ENCODE measurements at places on chromosomes 1 and 21.
A peak's percentile ranks its signal among the peaks of the same experiment; 100 is the strongest.

GRCh38 chr1:10586125-10586524, 111.4 kb downstream of the PEX14 start:
- no peak for DNase-seq

GRCh38 chr1:158999316-159000069, 10.2 kb upstream of the IFI16 start:
- no peak for DNase-seq

- no peak for DNase-seq
Observed at GRCh38 chr1:46401964-46402626, 8.0 kb downstream of the FAAH start.

DNA sequence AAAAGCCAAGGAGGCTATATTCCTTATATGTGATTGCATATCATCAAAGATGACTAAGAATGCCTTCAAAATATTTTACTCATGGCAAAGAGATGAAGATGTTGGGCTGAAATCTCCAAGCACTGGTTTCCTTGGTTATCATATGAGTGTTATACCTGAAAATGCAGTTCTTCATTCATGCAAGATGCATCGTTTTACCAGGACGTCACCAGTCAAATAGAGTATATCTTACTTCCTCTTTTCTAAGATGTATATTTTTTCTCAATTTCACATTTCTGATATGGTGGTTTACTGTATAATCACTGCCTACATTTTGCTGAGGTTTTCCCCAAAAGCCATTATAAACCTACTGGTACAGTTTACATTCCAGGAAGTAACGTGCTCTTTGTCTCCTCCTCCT, 1085.7 kb downstream of the NCAM2 start:
- no peak for DNase-seq

DNA sequence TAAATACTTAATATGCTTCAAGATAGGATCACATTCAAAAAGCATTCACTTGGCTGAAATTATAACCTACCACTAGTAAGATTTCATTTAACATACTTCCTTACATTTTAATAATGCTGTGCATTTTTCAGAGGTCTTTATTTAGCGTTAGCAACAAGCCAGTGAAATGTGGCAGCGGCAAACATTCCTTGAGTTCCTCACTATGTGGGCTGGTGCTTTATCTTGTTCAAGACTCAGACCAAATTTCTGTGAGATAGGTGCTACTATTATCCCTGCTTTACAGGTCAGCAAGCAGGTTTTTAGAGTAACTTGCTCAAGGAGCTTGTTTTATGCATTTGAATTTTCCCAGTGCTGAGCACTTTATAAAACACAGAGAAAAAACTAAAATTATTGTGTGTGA, 132.7 kb downstream of the PLPPR4 start:
- no peak for DNase-seq

GRCh38 chr1:79040424-79041082, 34.0 kb upstream of the ADGRL4 start:
- DNase-seq, result no peak

GRCh38 chr1:44523593-44524591, 118.8 kb downstream of the RNF220 start:
- DNase-seq, result no peak

DNA sequence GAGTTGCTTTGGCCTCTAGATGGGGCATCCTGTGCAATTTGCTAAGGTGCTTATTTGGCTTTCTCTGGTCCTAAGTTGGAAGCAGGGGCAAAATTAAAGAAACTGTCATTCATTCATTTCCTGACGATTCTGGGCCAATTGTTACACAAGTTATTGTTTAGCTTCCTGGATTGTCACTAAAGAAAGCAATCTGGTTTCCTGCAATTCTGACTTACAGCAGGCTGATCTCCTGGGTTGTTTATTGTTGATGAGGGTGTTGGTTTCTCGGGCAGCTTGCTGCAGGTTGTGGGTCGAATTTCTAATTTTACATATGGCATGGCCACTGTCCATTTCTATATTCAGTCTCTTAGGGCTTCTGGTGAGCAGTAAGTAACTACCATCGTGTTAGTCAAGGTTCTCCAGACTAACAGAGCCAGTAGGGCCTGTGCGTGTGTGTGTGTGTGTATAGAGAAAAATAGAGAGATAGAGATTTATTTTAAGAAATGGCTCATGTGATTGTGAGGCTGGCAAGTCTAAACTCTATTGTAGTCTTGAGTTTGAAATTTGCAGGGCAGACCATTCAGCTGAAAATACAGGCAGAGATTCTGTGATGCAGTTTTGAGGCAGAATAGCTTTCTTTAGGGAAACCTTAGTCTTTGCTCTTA, 30.4 kb downstream of the CTH start:
- DNase-seq, result no peak

- DNase-seq, result no peak
Observed at GRCh38 chr1:76759950-76760349, 107.3 kb upstream of the ST6GALNAC5 start.

DNA sequence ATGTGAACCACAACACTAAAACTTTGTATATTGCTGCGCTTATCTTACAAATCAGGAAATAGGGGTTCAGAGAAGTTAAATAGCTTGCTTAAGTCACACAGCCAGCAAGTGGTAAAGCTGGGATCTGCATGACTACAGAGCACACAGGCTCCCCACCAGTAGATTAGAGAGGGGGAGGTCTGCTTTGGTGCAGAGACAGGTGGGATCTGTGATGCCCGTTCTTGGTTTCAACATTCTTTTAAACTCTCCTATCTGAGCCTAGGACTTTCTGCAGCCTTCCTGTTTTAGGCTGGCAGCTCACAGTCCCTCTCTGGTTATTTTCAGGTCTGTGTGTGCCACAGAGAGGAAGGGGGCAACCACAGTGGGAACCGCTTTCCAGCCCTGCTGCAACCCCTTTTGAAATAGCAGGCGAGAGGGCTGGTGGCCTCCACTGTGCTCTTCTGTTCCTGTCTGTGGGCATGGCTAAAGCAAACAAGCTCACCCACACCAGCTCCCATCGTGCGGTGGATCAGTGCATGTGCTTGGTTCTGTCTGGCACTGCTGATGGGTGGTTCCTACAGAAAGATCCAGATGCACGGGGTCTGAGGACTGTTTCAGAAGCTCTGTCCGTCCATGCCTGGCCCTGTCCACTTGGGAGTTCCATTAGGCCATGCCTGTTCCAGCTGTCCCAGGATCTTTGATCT, 1.7 kb upstream of the IL6R start:
- no peak for DNase-seq

DNA sequence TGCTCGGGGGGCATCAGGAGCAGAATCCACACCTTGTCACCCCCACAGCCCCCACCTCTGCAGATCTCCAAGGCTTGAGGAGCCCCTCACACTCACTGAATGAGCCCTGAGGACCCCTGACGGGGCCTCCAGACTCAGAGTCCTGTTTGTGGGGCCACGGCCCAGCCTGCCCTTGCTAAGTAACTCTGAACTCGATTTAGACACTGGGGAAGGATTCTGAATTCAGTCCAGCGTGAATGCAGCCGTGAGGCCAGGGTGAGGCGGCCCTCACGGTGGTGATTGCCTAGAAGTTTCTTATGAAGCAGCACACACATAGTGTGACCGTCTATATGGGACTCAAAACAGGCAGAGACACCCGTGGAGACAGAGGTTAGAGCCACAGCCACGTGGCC, 58.9 kb upstream of the ADARB1 start:
- no peak for DNase-seq

- no peak for DNase-seq
Observed at GRCh38 chr1:58709540-58710175, 9.8 kb upstream of the MYSM1 start.

- no peak for DNase-seq
Observed at GRCh38 chr1:55124470-55124869, 85.1 kb downstream of the PCSK9 start.

- DNase-seq, result no peak
Observed at GRCh38 chr1:198088360-198089071, 68.3 kb upstream of the NEK7 start.

DNA sequence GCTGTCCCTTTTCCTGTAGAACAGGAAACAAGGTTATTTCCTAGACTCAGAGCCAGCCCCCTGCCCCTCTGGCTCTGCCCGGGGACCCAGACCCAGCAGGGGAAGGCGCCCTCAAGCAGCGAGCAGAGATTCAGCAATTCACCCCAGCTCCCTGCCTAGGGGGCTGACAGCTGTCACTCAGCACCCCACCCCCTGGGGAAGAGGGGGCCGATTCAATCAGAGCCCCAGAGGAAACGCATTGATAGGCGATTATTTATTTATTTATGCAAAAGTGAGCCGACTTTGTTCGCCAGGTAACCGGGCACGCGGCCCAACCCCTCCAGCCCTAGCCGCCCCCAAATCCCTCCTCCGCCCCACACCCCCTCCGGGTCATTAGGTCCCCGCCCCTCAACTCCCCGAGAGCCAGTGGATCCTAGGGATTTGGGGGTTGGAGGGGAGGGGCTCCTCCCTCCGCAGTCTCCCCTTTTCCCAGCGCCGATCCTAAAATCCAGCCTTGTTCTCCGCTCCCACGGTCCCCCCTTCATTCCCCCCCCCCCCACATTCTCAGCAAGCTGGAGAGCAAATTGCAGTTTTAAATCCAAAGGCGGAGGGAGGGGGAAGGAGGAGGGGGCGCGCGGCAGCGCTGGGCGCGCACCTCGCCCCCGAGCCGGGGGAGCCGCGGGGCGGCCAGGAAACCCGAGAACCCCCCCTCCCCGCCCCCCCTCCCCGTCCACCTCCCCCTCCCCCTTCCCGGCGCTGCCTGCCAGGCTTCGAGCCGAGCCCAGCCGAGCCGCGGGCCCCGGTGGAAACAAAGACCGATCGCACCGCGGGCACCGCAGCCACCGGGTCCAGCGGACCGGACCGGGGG, 1.3 kb downstream of the AHDC1 start:
- DNase-seq, result peak; percentile 31

DNA sequence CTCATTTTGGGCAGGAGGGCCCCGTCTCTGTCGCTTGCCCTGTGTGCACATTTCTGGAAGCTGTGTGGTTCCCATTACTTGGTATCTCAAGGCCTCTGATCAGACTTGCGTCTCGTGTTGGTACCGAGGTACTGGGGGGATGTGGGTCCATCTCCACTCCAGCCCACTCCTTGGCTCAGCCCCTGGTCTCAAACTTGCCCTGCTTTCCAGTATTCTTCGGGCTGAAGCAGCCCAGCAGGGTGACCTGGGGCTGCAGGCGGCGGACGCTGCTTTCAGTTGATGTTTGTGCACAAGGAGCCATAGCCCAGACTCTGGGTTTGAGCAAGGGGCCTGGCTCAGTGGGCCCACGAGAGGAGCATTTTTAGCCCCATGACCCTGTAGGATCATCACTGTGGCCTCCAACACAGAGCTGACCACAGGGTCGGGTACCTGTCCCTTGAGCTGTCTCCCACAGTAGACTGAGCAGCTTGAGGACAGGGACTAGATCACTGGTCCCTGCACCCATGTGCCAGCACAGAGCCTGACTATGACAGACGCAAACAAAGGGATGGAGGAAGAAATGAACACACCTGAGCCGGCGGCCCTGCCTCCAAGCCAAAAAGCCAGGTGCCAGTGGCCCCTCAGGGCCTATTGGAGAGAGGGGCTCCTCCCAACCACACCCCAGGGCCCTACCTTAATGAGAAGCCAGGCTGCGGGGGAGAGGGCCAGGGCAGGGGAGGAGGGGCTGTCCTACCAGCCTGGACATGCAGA, 46.8 kb downstream of the CHD5 start:
- no peak for DNase-seq

GRCh38 chr1:41633764-41634163, 149.3 kb upstream of the EDN2 start:
- DNase-seq, result no peak

DNA sequence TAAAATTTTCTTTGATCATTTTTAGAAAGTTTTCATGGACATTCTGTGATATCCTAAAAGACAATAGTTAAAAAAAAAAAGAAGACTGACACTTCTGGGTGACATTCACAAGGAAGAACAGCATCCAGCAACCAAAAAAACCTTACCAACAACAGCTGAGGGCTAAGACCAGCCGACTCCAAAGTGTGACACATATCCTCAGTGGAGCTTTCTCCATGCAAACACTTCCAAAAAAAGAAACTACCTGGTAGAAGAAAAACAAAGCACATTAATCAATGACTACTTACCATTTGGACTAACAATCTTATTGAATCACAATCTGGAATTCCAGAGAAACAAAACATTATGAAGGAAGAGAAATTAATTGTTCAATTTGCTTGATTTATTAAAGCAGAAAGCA, 88.2 kb downstream of the IARS2 start:
- no peak for DNase-seq

- no peak for DNase-seq
Observed at GRCh38 chr21:45886610-45887026, 95.0 kb upstream of the COL6A1 start.

DNA sequence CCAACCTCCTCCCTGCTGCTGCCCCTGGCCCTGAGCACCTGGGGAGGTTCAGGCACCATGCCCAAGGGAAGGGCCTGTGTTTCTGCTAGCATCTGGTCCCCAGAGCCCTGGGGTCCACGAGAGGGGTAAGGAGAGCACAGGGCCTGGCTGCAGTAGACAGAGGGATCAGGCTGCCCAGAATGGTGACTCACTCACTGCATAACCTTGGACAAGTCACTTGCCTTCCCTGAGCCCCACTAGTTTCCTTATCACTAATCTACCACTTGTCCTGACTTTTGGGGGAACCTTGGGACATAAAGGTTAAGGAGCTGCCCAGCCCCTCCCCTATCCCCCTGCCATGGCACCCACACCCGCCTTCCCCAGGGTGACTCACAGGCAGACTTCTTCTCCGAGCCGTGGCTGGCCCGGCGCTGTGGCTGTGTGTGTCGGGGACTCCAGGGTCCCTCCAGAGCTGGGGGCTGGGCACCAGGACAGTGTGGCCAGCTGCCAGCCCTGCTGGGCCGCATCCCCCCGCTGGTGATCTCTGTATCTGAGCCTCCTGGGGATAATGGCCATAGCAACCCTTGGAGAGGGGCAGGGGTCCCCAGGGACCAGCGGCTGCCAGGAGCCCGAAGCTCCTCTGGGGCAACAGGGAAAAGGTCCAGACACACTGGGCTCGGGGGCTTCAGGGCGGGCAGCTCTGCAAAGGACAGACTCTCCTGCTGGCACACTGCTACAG, 4.0 kb downstream of the ARHGEF19 start:
- no peak for DNase-seq

DNA sequence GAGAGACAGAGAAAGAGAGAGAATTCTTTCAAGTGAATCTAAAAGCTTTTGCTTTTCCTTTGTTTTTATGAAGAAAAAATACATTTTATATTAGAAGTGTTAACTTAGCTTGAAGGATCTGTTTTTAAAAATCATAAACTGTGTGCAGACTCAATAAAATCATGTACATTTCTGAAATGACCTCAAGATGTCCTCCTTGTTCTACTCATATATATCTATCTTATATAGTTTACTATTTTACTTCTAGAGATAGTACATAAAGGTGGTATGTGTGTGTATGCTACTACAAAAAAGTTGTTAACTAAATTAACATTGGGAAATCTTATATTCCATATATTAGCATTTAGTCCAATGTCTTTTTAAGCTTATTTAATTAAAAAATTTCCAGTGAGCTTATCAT, 117.6 kb downstream of the PTPRC start:
- DNase-seq, result no peak

DNA sequence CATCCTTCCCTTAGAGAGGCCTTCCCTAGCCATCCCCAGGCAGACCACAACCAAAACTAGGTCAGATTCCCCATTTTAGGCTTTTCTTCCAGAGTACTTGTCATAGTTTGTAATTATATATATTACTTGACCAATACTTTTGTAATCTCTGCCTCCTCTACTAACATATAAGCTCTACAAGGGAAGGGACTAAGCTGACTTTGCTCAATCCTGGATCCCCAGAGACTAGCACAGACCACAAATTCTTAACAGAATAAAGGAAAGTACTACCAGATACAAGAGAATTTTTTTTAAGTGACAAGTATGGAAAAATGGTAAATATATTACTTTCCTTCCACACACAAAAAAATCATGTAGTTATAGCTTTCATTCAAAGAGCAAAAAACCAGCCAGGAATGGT, 2.0 kb downstream of the ZMYM6 start:
- DNase-seq, result no peak

GRCh38 chr21:26945916-26946675, 20.8 kb downstream of the ADAMTS5 start:
- no peak for DNase-seq

Measured in activated CD4-positive, CD25-positive, alpha-beta regulatory T cell (primary cell).